ENCODE measurements at places on chromosomes 5 and 9.

DNA sequence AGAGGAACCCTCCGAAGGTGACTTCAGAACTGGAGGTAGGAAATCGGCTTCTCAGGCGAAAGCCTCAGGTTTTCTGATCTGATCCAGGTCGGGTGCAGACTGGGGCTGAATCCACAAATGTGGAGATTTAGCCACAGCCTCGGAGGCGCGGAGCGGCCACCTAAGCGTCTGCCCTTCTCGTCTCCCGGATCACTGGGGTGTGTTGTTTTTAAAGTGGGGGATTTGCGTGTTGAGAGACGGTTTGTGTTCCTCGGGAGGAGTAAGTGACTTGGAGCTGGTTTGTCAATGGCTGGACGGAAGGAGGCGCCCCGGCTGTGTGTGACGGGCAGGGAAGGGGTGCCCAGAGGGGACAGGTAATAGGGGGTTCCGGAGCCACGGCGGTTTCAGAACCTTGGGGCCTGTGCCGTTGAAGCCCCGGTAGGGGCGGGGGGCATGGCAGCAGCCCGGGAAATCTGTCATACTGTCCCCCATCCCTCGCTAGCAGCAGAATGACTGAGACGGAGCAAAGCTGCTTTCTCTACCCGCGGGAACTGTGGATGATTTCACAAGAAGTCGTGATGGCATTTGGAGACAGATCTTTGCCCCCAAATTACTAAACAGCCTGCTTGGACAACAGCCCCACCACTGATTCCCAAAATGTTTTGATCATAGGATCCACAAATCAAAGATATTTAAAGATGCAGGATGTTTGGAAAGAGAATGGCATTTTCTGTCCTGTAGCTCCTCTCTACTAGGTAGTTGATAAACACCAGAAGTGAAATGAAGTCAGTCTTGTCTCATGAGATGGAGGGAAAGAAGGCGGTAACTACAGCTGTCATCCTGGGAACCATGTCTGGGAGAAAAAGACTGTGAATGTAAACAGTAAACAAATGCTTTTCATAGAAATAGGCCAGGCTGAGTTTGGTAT, 216.5 kb downstream of the PDZD2 start:
- H3K4me1 ChIP-seq, result peaks cover 19% of the 10 kb centered on the region
- peaks cover 16% of the 10 kb centered on the region for H3K27me3 ChIP-seq
- peak overlapping the region; percentile 78 for H3K4me3 ChIP-seq
- H3K36me3 ChIP-seq, result peaks cover 2% of the 10 kb centered on the region

- H3K36me3 ChIP-seq, result no peaks in the 10 kb centered on the region
- no peak for DNase-seq
- H3K4me3 ChIP-seq, result no peak overlapping the region
- H3K27ac ChIP-seq, result no peak overlapping the region
- H3K27me3 ChIP-seq, result no peaks in the 10 kb centered on the region
Measured at GRCh38 chr5:153088538-153088937, 401.9 kb upstream of the GRIA1 start.

DNA sequence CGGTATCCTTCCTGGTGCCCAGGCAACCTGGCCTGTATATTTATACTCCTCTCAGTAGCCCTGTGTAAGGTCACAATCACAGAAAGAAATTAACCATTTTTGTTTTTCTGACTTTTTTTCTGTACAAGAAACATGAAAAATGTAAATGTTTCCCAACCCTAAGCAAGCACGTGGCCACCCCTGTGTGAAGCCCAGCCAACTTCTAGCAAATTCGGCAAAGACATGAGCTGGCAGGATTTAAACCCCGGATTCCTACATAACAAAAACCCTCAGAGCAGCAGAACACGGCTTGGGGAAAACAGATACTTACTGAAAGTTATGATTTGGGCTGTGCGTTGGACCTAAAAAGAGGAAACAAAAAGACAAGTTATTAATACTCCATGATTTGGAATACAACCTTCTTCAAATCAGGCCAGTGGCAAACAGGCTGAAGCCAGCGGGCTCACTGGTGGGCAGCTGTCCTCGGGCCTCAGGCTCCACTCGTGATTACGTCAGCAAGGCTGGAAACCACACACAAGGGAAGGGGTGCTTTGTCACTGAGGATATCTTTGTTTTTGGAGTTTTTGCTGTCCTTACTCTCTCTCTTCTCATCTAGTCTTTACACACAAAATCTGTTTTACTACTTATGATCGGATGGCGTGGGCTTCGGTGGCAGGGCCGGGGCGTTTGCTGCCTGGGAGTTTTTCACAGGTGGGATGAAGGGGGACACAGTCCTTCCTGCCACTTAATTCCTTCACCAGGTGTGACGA, 194.1 kb downstream of the ROR2 start:
- peaks cover 3% of the 10 kb centered on the region for H3K27me3 ChIP-seq
- H3K4me3 ChIP-seq, result no peak overlapping the region
- no peak for DNase-seq

DNA sequence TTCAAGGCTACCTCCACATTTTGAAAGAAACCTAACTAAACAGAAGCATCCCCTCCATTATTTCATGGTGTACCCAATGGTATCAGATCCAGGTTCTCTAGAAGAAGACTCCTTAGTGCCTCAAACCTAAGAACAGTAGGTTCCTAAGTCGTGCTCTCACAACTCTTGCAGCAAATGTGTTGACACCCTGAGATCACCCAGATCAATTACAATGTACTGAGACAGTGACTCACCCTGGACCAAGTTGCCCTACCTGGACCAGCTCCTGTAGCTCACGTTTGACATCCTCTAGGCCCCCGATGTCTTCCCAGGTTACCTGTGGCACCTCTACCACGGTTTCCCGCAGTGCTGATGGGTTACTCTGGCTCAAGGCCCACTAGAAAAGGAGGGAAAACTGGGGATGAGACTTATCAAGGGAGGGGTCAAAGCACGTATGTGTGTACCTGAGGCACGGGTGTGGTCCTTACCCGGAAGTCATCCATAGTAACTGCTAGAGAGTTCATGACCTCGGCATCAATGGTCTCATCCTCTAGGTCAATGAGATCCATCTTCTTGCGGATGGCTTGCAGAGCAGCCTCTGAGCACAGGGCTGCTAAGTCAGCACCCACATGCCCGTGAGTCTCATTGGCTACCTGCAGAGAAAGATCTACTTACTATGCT, 11.7 kb downstream of the VCP start:
- H3K4me1 ChIP-seq, result no peaks in the 10 kb centered on the region
- no peak overlapping the region for H3K4me3 ChIP-seq
- H3K27me3 ChIP-seq, result no peaks in the 10 kb centered on the region
- no peak for DNase-seq
- H3K36me3 ChIP-seq, result peaks cover 84% of the 10 kb centered on the region
- H3K27ac ChIP-seq, result peak overlapping the region; percentile 22

DNA sequence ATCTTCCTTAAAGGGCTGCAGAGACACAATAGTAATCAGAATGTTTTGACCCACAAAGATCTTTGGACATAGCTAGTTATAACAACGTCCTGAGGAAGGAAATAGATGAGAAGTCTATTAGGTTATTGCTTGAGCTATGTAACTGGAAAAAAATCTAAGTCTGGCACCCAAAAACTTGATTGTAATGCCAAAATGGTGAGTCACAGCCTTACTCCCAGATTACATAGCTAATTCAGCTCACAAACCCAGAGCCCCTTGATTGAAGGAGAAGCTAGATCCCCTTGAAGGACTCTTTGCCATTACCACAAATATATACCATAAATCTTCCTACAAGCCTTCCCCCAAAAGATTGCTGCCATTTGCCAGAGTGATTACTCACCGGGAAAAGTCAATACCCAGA, 341.8 kb upstream of the KIF2A start:
- H3K27me3 ChIP-seq, result no peaks in the 10 kb centered on the region
- H3K27ac ChIP-seq, result no peak overlapping the region
- no peak overlapping the region for H3K4me3 ChIP-seq
- DNase-seq, result no peak

GRCh38 chr5:64384765-64385164, 121.0 kb upstream of the RGS7BP start:
- H3K36me3 ChIP-seq, result no peaks in the 10 kb centered on the region
- no peak for DNase-seq
- H3K27me3 ChIP-seq, result no peaks in the 10 kb centered on the region
- H3K4me3 ChIP-seq, result no peak overlapping the region

DNA sequence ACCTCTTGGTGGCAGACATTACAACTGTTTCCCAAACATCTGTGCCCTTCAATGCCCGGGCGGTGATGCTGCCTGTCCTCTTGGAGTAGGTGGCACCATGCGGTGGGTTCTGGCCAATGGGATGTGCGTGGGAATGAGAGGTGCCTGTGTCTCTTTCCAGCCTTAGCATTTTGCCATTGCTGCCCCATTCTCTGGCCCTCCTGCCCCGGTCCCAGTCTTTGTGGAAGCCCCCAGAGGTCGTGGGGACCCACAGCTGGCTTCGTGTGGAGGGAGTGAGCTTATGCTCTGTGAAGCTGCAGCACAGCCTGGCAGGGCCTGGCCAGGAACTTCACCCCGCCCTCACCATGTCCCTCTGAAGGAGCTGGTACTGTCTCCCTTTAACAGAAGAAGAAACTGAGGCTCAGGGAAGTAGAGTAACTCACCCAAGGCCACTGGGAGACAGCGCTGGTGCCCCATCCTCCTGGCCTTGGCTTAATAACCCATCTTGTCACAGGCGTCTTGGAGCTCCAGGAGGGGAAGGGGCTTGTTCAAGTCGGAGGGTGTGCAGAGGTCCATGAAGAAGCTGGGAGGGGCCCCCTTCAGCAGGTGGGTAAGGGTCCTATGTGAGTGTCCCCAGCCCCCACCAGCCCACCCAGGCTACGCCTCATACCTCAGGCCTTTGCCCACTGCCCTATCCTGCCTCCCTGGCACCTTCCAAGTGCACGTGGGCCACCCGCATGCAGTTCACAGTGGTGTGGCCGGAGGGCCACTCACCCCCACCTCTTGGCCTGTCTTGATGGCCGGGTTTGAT, 173.6 kb downstream of the GAPVD1 start:
- DNase-seq, result no peak
- no peaks in the 10 kb centered on the region for H3K27me3 ChIP-seq
- H3K36me3 ChIP-seq, result no peaks in the 10 kb centered on the region
- H3K4me1 ChIP-seq, result no peaks in the 10 kb centered on the region
- no peak overlapping the region for H3K27ac ChIP-seq

GRCh38 chr5:167694325-167695147, 596.9 kb upstream of the WWC1 start:
- no peaks in the 10 kb centered on the region for H3K36me3 ChIP-seq
- no peak overlapping the region for H3K4me3 ChIP-seq

DNA sequence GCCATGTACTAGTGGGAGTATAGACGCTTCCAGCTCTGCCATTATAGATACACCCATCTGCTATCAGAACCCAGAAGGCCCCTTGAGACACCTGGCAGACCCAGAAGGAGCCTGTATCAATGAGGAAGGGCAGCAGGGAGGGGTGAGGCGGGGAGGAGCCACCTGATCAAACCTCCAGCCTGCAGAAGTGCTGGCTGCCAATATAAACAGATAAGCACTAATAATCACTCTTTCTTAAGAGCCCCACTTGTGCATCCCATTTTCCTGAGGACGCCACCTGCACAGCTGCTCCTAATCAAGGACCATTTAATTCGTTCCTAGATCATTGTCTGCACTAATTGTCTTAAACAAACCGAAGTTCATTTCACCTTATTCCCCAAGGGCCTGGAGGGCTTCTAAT, 75.0 kb upstream of the NEK6 start:
- DNase-seq, result no peak
- H3K36me3 ChIP-seq, result no peaks in the 10 kb centered on the region
- peaks cover 25% of the 10 kb centered on the region for H3K27me3 ChIP-seq
- H3K4me3 ChIP-seq, result no peak overlapping the region
- no peak overlapping the region for H3K27ac ChIP-seq

DNA sequence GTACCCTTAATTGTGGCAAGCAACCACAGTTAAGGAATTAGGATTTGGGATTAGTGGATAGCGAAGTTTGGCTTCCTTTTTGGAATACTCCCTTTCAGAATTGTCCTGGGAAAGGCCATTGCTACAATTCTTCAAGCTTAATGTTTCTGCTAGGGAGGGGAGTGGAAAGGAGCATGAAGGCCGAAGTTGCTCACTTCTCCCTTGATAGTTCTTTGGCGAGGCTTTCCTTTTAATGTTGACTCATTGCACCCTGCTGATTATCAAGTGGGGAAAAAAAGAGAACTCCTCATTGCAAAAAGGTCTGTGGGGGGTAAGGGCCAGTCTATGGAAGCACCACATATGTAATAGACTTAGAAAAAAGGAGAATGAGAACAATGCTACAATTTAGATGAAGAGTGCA, 30.7 kb downstream of the GRIN3A start:
- H3K4me1 ChIP-seq, result peaks cover 11% of the 10 kb centered on the region
- peaks cover 22% of the 10 kb centered on the region for H3K27me3 ChIP-seq
- H3K27ac ChIP-seq, result no peak overlapping the region
- DNase-seq, result no peak
- no peak overlapping the region for H3K4me3 ChIP-seq

DNA sequence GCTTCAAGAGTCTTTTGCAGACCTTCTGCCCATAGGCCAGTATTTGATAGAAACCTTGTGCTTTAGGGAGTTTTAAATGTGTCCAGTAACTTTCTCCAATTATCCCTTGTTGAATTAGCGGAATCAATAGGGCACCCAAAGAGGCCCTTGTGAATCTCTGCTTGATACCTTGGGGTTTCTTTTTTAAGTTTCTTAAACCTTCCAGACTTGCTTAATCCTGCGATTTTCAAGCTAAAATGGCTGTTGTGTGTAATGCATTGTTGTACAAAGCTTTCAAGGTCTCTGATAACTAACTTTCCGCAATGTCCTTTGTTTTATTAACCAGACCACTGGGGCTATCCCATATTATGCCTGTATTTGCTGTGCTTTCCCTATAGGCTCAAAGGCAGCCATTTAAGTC, 577.4 kb upstream of the RORB start:
- H3K4me1 ChIP-seq, result no peaks in the 10 kb centered on the region
- H3K4me3 ChIP-seq, result no peak overlapping the region
- DNase-seq, result no peak
- H3K36me3 ChIP-seq, result no peaks in the 10 kb centered on the region
- H3K27me3 ChIP-seq, result no peaks in the 10 kb centered on the region
- H3K27ac ChIP-seq, result no peak overlapping the region

DNA sequence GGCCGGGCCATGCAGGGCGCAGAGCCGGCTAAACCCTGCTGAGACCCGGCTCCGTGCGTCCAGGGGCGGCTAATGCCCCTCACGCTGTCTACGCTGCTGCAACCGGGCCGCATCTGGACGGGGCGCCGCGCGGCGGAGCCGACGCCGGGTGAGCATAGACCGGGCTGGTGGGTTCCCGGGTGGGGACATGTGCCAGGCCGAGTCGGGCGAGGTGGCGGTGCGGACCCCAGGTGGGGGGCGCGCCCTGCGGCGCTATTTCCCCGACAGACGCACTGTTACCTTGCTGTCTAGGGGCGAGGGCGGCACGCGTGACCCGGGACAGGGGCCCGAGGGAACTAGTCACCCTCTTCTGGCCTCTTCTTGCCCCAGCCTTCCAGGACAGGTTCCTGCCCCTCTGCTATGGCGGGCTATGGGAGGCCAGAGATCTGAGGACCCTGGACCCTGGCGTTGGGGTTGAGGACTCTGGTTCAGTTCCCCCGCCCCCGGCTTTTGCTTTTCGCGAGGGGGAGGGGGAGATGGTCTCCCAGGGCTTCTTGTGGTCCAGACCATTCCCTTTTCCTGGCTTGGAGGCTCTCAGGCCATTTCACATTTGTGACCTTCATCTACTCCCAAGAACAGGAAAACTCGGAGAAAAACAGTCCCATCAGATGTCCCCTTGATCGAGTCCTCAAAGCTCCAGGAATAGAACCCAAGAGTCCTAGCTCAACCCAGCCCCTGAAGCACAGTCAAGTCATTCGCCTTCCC, 536 bp downstream of the SLC27A4 start:
- H3K36me3 ChIP-seq, result peaks cover 9% of the 10 kb centered on the region
- H3K27me3 ChIP-seq, result no peaks in the 10 kb centered on the region

- no peak overlapping the region for H3K27ac ChIP-seq
- no peak overlapping the region for H3K4me3 ChIP-seq
- no peaks in the 10 kb centered on the region for H3K4me1 ChIP-seq
Measured at GRCh38 chr9:136496801-136497620, 14.2 kb upstream of the SEC16A start.
